ENCODE measurements at places on chromosomes 11 and 22. TPM values are rescaled to one million over a fixed set of nuclear protein-coding genes. Genes with fewer than 3 reads are reported as not detected.

The CARD18 gene
- not detected for polyA plus RNA-seq

The OR51B4 gene
- polyA plus RNA-seq = not detected

The SART1 gene
- 50.1 TPM for polyA plus RNA-seq

The PLAAT5 gene
- polyA plus RNA-seq = not detected

The HSPB2 gene
- polyA plus RNA-seq = not detected

The KREMEN1 gene
- polyA plus RNA-seq = not detected

The CATSPER1 gene
- not detected for polyA plus RNA-seq

The MMP8 gene
- not detected for polyA plus RNA-seq

The TSPAN18 gene
- polyA plus RNA-seq = 15.1 TPM

The TRIM51 gene
- not detected for polyA plus RNA-seq

DNA sequence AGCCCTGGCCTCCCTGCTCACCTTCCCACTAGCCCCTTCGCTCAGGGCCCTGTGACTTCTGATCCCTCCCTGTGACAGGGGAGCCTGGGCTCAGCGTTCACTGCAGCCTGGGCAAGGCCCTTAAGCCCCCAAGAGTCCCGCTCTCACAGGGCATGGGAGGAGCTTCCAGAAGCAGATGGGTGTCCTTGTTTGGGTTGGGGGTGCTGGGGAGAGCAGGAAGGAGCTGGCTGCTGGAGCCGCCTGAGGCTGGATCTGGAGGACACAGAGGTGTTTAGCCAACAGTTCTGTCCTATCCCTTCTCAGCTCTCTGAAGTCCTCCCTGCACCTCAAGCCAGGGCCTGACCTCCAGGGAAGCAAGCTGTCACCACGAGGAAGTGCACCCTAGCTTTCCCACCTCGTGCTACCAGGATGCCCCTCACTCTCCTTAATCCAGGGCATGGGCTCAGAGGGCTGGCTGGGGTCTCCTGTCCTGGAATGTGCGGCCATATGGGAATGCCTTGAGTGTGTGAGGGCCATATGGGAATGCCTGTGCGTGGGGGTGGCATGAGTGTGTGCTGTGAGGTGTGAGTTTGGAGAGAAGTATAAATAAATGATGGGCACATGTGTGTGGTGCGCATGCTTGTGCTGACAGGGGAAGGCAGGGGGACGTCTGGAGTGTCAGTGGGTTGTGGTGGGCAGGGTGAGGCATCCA is 25.0 kb upstream of the TUB start:
- DNase-seq = no peak
- no peaks in the 10 kb centered on the region for H3K4me1 ChIP-seq
- H3K27ac ChIP-seq = no peak overlapping the region
- H3K4me3 ChIP-seq = no peak overlapping the region

GRCh38 chr11:80146232-80146631 is 705.4 kb upstream of the TENM4 start:
- no peak overlapping the region for H3K4me3 ChIP-seq
- no peaks in the 10 kb centered on the region for H3K27me3 ChIP-seq
- H3K4me1 ChIP-seq = no peaks in the 10 kb centered on the region
- no peaks in the 10 kb centered on the region for H3K36me3 ChIP-seq
- DNase-seq = no peak

GRCh38 chr11:13284776-13285588 is 7.4 kb downstream of the BMAL1 start:
- DNase-seq = no peak
- H3K4me3 ChIP-seq = no peak overlapping the region
- peaks cover 54% of the 10 kb centered on the region for H3K4me1 ChIP-seq
- no peaks in the 10 kb centered on the region for H3K27me3 ChIP-seq

DNA sequence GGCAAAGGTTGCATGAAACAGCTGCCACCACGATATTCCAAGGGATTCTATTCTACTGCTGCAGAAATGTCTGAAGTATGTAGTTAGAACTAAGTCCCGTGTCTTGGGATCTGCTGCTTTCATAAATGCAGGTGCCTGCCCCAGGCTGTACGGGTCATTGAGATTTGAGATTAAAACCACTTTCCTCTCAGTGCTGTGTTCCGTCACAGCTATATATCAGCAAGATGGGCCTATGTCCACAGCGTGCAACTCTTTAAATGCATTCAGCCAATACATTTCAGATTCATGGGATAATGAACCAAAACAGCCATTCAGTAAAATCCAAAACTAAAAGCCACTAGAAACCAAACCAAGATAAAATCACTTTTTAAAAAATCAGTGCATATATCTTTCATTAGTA is 107.3 kb upstream of the LUZP2 start:
- H3K4me1 ChIP-seq = no peaks in the 10 kb centered on the region
- H3K36me3 ChIP-seq = no peaks in the 10 kb centered on the region
- H3K4me3 ChIP-seq = no peak overlapping the region
- no peak for DNase-seq
- no peaks in the 10 kb centered on the region for H3K27me3 ChIP-seq

- H3K4me1 ChIP-seq = no peaks in the 10 kb centered on the region
- H3K36me3 ChIP-seq = no peaks in the 10 kb centered on the region
- H3K27me3 ChIP-seq = no peaks in the 10 kb centered on the region
- no peak overlapping the region for H3K4me3 ChIP-seq
These were observed 8.8 kb upstream of the CEP295 start for GRCh38 chr11:93652679-93653078.

DNA sequence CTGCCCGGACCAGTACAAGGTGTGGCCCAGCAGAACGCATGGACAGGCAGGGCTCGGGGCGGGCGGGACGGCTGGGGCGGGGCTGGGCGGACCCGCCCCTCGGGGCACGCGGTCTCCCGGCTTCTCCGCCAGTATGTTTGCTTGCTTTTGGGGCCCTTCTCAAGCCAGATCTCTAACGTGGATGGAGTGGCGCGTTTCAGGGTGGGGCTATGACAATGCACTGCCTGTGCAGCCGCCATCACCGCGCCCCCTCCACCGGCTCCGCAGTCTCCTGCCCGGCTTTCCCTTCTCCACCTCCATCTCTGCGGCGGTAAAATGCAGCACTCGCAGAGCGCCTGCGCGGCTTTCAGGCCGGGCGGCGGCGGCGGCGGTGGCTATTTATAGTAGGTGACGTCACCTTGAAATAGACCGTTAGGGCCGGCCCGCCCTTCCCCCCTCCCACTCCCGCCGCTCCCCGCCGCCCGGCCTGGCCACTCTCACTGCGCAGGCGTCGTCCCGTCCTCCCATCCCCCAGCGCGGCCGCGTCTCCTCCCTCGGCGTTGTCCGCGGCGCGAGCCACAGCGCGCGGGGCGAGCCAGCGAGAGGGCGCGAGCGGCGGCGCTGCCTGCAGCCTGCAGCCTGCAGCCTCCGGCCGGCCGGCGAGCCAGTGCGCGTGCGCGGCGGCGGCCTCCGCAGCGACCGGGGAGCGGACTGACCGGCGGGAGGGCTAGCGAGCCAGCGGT is at the start of gene YWHAH:
Gene YWHAH, plus strand, starts transcription at position 558 of the 722 bp plus-strand sequence. CDS start 199 bp downstream, outside the sequence.
- no peaks in the 10 kb centered on the region for H3K36me3 ChIP-seq
- DNase-seq = peak; percentile 92
- H3K27me3 ChIP-seq = no peaks in the 10 kb centered on the region
- H3K4me1 ChIP-seq = peaks cover 24% of the 10 kb centered on the region
- peak within 1 kb of the TSS; percentile 89 for H3K27ac ChIP-seq

DNA sequence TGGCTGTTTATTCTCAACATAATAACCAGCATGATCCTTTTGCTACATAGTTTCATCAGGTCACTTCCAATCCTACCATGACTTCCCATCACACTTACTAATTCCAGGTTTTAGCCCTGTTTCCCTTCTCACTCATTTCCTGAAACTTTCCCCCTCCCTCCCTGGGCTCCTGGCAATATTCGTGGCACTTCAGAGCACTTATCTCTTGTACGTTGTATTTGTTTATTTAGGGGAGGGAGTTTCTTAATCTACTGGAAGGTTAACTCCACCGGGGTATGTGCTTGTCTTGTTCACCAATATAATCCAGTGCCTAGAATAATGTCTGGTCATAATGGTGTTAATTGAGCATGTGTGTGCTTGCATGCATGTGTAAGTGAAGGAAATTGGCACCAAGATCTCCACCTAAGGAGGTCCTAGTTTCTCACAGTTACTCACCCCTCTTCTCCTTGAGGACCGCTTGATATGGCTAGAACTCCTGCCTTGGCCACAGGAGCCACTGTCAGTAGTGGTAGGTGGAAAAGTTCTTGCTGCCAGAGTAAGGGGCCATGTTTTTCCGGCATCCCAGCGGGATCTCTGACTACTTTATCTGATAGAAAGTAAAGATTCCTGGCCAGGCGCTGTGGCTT is 11.7 kb downstream of the EIF3L start:
- no peak overlapping the region for H3K4me3 ChIP-seq
- DNase-seq = no peak
- H3K27ac ChIP-seq = no peak overlapping the region
- no peaks in the 10 kb centered on the region for H3K4me1 ChIP-seq
- no peaks in the 10 kb centered on the region for H3K27me3 ChIP-seq
- H3K36me3 ChIP-seq = peaks cover 58% of the 10 kb centered on the region

DNA sequence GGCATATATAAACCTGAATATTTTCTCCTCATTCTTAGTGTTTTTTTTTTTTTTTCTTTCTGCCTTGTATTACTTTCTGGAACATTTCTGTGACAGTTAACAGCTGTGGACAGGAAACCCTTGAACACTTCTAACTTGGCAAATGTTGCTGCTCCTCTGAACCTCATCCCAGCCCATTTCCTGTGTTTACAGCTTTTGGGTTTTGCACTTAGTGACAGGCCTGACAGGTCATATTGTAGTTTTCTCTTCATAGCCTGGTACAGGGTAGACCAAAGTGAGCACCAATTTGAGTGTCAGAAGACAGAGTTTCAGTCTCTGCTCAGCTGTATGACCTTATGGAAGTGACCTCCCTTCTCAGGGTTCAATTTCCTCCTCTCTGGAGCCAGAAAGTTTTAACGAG is 91.6 kb downstream of the STIM1 start:
- peak overlapping the region; percentile 54 for H3K4me3 ChIP-seq
- H3K27ac ChIP-seq = peak overlapping the region; percentile 53
- H3K4me1 ChIP-seq = peaks cover 98% of the 10 kb centered on the region
- H3K36me3 ChIP-seq = no peaks in the 10 kb centered on the region

DNA sequence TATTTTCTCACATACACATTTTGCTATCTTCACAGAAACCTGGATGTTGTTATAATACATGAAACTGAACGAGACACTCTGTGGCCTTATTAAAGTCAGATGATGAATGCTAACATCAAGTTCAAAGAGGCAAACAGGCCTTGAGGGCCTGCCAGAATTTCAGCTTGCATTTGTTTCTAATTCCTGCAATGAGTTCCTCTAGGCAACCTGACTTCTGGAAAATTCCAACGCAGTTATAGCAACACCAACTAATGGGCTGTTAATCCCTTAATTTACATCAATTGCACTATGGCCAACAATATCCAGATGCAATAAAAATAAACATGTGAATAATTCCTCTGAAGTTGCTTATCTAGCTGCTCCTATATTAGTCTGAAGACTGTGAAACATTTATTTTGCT is 19.1 kb downstream of the PAX6 start:
- H3K36me3 ChIP-seq = no peaks in the 10 kb centered on the region
- DNase-seq = no peak
- no peak overlapping the region for H3K27ac ChIP-seq
- peaks cover 6% of the 10 kb centered on the region for H3K27me3 ChIP-seq

- no peak overlapping the region for H3K4me3 ChIP-seq
- no peak for DNase-seq
- H3K27ac ChIP-seq = no peak overlapping the region
- H3K4me1 ChIP-seq = no peaks in the 10 kb centered on the region
- no peaks in the 10 kb centered on the region for H3K36me3 ChIP-seq
These were observed 85.5 kb downstream of the NOX4 start for GRCh38 chr11:89405629-89406028.

- no peaks in the 10 kb centered on the region for H3K4me1 ChIP-seq
- DNase-seq = no peak
- no peak overlapping the region for H3K27ac ChIP-seq
- H3K36me3 ChIP-seq = no peaks in the 10 kb centered on the region
These were observed 5.6 kb downstream of the ZBTB16 start for GRCh38 chr11:114065094-114065493.

Measured in CD8-positive, alpha-beta memory T cell (primary cell).